ENCODE measurements at places on chromosomes 13 and 19.

DNA sequence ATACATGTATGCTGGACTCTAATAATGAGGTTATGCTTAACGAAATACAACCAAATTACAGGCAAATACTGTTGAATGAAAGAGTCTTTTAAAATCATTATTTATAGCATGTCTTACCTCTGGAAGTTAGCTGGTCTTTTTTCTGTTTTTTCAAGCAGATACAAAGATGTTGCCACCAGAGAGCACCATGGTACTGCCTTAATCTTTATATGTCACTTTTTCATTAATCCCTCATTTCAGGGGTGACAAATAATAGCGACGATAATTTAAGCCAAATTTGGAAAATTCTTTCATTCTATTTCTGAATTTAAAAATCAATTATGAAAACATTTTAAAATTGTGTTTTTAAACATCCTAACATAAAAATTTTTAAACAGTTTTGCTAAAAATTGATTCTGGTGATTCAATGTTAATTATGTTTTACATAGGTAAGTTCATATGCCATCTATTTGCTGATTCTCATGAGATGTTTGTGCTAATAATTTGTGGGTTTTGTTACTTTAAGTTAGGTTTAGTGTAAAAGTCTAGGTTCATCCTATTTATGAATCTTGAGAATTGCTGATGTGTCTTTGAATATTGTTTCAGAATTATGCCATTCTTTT lies 379.3 kb upstream of the SGCG start:
- no peak for DNase-seq

DNA sequence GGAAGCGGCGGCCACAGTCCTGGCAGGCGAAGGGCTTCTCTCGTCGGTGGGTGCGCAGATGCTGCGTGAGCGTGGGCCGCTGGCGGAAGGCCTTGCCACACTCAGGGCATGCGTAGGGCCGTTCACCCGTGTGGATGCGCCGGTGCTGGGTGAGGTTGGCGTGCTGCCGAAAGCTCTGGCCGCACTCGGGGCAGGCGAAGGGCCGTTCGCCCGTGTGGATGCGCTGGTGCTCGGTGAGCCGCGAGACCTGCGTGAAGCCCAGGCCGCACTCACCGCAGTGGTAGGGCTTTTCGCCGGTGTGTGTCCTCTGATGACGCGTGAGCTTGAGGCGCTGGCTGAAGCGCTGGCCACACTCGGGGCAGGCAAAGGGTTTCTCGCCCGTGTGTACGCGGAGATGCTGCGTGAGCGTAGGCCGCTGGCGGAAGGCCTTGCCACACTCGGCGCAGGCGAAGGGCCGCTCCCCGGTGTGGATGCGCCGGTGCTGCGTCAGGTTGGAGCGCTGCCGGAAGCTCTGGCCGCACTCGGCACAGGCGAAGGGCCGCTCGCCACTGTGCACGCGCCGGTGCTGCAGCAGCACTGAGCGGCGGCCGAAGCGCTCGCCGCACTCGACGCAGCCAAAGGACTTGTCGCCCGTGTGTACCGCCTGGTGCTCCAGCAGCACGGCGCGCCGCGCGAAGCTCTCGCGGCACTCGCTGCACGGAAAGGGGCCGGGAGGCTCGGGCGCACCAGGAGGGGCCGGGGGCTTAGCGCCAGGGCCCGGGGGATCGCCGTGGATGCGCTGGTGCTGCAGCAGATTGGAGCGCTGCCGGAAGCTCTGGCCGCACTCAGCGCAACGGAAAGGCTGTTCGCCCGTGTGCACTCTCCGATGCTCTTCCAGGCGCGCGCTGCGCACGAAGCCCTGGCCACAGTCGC lies 4.0 kb upstream of the UBE2M start:
- DNase-seq: no peak

DNA sequence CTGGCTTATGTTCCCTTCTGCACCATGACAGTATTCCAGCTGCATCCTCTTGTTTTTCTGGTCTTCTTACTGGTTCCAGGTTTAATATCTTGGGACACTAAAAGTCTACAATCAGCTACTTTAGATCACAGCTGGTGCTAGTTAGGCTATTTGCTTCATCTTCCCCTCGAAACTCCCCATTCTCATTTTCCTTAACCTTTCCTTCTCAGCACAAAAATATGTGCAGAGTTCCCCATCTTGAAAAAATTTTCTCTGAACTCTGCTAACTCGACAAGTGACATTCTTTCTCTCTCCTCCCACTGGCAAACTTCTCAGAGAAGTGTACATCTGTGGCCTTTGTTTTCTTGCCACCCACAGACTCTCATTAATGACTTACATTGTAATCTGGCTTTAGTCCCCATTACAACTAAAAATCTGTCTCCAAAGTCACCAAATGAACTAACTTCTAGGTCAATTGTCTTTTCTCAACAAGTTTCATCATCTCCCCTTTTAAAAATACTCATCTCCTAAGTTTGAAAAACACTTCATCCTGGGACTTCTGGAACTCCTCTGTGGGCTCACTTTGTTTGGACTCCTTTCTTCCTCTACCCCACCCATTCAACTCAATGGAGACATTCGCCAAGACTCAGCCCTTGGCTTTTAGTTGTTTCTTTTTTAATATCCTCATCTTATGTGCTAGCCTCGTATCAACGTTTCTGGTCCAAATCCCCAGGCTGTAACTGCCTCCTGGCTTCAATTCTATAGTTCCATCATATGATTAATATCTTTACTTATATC lies 7.1 kb upstream of the KL start:
- DNase-seq: no peak

DNA sequence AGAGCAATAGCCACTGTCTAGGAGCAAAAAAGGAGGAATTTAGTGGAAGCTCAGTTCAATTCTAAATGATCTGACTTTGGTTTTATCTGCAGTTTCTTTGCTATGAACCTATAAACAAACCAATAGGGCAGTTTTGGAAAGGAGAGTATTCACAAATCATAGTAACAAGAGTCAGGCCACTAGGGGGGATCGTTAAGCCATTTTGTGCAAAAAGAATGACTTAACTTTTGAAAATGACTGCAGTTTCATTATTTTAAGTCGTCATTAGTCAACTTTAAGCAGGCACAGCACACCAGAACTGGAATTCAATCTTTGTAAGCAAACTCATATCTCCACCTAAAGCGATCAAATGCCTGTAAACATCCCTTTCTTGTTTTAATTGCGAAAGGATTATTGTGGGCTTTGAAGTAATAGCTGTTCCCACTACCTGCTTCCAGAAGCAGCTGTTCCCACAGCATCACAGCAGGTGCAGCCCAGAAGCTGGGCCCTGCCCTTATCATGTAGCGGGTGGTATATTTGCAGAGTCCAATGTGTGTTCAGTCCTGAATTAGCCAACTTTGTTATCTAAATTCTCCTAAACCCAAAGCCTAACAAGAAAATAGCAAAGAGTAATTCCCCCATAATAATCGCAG lies 51.5 kb downstream of the SOX21 start:
- no peak for DNase-seq

- DNase-seq: no peak
These were observed 83.7 kb upstream of the MCF2L start for GRCh38 chr13:112885242-112885781.

DNA sequence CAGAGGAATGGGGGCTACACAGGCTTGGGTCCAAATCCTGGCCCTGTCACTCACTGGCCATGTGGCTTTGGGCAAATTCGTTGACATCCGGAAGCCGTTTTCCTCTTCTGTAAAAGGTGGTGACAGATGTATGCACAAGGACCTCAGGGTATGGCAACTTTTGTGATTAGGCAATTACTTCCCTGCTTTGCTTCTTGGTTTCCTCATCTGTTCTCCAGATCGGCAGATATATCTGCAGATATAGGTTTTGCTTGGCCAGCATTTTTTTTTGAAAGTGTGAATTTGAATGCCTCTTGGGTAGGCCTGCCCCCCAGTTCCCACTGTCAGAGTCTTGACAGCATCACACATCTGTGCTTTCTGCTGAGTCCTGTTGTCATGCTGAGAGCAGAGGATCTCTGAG lies 17.7 kb downstream of the TMEM272 start:
- DNase-seq: no peak

DNA sequence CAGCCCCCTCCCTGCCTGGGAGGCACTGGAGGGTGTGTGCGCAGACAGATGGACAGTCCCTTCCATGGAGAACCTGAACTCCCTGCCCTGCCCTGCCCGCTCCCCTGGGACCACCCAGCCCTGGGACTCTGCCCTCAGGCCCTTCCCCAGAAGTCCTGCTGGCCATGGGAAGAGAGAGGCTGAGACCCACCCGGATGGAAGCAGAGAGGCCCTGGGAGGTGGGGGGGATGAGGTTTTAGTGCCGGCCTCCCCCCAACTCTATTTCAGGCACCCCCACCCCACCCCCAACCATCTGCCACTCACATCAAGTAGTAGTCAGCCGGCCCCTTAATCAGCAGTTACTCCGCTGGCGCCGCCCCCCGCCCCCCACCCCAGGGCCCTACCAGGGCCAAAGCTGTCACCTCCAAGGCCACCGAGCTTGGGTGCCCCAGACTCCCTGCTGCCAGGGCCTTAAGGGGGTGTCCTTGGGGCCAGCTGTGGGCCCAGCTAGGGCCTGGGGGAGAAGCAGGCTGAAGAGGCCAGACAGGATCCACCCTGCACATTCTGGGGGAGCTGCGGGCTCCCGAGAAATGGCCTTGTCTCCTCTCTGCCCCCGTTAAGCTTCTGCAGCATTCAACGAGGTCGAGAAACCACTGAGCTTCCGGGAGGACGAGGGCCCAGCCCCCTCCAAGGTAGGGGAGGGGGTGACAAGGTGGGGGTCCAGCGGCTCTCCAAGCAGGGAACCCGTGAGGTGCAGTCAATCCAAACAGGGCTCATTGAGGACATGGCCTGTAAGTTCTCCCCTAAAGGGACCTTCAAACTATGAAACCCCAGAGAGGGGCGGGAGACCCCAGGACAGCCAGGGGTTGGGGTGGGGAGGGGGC lies 17.4 kb downstream of the NMRK2 start:
- DNase-seq: no peak

DNA sequence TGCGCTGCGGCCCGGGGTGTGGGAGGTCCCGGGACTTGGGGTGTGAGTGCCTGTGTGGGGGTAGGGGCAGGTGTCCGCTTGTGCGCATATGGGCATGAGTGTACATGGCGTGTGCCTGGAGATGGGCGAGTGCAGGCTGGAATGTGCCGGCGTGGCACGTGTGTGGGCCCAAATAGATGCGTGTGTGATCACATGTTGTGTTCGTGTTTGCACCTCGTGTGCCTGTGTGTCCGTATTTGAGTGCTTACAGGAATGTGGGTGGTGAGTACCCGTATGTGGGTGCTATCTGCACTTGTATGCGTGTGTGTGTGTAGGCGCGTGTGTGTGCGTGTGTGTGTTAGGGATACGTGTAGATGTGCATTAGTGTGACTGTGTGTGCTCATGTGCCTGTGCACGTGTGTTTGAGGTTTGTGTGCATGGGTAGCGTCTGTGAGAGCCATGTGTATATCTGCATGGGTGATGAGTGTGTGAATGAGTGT lies 3.4 kb downstream of the ZNF536 start:
- DNase-seq: no peak

DNA sequence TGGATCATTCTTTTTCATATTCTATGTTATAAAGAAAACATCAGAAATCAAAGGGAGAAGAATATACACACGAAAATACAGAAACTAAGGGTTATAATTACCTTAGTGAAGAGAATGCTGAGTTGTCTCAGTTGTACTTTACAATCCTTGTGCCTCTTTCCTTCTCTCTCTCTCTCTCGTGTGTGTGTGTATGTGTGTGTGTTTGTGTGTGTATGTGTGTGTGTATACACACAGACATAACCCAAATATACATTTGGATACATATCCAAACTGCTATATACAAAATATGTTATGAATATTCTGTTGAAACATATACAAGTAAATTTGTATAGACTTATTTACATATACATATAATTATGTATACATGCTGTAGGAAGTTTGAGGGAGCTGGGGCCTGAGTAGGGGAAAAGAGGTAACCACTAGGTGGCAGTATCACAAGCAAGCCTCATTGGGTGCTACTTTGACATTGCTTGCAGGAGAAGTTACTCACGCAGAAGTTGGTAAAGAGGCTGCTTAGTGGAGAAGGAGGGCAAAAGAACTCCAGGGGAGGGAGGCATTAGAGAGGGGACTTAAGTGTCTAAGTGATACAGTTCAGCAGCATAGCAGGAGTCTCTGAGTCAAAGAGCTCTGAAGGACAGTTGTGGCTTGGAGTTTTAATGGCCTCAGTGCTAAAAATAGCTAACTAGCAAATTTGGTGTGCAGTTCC lies 465.1 kb upstream of the PCDH20 start:
- no peak for DNase-seq

DNA sequence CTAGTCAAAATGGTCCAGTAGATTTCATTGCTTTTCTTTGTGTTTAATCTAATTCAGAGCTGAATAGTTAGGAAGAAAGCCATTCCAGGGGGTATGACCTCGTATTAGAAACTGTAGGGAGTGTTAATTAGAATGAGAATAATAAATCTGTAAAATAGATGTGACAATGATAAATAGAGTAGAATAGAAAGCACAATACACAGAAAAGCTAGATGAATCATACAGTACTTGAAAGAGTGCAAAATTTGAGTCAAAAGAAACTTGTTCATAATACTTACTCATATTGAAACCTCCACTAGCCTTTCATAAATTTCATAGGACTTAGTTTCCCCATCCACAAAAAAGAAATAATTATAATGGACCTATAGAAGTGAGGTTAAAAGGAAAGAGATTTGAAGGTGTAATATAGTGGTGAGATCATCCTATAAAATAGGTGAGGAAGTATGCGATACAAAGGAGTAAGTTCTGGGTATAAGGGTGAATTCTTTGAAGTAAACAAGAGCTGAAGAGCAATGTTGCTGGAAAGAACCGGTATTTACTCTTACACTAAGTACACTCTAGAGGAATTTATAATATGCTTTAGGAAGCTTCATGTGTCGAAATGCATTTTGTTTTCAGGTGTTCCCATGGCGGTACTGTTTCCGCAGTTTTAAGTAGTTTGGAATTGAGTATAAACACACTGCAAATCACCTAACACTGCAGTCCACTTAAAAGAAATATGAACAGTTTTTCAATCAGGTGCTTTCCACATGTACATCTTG lies 21.9 kb downstream of the PCDH17 start:
- DNase-seq: no peak

GRCh38 chr13:65605396-65605795 lies 1624.7 kb downstream of the PCDH9 start:
- no peak for DNase-seq

GRCh38 chr19:55176076-55176475 lies 4.0 kb downstream of the SYT5 start:
- DNase-seq: no peak

GRCh38 chr19:46186717-46187101 lies 38.7 kb downstream of the IGFL2 start:
- DNase-seq: no peak

GRCh38 chr13:77599351-77599750 lies 63.8 kb downstream of the SCEL start:
- no peak for DNase-seq

DNA sequence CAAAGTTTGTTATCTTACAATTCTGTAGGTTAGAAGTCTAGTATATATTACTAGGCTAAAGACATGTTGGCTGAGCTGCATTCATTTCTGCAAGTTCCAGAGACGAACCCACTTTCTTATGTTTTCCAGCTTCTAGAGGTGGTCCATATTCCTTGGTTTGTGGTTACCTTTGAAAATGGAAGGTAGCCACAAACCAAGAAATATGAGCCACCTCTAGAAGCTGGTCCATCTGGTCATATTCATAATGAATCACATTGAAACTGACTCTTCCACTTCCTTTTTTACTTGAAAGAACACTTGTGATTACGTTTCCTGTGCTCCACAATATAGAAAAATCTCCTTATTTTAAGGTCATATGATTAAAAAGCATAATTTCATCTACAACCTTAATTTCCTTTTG lies 943.0 kb upstream of the PCDH9 start:
- DNase-seq: no peak

GRCh38 chr19:10027158-10027997 lies 14.1 kb downstream of the RDH8 start:
- DNase-seq: peak; percentile 10

GRCh38 chr13:36418022-36418805 lies 14.1 kb upstream of the CCNA1 start:
- DNase-seq: no peak

Measured in NCI-H1436 treated with DMSO at 0.1 percent for 48 hours (cell line).